ENCODE measurements at places on chromosomes 6 and 20.

DNA sequence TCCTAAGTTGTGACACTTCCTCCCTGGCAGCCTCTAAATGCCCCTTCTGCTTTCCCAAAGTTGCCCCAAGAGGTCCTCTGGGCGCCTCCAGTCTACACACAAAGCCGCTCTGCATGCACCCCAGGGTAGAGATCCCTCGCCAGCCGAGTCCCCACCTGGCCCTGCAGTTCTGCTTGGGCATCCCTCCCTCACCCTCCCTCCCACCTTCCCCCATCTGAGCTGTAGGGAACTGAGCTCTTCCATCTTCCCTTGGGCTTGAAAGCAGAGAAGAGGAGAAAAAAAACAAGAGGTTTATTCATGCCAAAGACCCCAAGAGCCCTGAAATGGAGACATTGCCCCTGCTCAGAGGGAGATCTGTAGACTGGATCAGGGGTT lies 5.7 kb upstream of the FGD2 start:
- DNase-seq: no peak

GRCh38 chr6:15244620-15245360 lies 1.1 kb upstream of the JARID2 start:
- peak; percentile 72 for DNase-seq

DNA sequence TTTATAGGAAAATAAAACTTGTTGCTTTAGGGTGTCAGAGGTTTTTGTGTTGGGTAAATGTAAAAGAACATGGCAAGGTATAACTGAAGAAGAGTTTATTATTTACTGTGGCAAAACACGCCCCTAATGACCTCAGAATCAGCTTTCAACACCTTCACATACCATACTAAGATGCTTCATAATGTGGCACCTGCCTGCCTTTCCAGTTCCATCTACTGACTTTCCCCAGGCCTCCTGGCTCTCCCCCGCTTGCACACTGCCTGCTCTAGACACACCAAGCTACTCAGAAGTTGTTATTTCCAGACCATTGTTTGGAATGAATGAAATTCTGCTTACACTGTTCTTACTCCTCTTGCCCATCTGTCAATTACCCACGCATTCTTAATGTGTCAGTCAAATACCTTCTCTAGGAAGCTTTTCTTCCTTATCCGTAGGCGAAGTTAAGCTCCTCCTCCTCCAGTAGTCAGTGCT lies 1.8 kb downstream of the TIAM2 start:
- DNase-seq: peak; percentile 40

DNA sequence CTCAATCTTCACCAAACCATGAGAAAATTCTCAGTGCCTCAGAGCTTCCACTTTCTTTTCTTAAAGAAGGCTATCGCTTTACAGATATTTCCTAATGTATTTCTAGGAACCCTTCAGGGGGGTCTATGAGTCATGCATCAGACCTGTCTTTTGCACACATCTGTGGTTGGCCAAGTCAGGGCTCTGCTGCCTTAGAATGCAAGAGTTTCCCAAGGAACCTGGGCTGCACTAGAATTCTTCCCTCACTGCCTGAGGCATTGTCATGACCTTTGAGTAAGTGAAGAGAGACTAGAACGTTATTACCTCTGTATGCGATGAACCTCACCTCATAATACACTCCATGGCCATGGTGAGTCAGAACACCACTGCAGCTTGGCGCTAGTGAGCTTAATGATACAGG lies 365.0 kb upstream of the ID4 start:
- no peak for DNase-seq

DNA sequence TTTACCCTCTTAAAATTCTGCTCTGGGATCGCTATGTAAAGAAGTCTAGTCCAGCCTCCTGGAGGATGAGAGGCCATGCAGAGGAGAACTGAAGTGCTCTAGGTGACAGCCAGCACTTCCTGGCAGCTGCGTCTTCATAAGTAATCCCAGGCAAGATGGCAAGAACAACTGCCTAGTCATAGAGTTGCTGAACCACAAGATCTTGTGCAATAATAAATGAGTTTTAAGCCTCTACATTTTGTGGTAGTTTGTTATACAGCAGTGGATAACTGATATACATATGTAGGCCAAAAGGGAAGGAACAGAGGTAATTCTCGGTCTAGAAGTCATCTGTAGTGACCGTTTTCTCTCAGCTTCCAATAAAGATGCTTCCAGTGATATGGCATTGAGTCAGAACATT lies 103.8 kb upstream of the FLRT3 start:
- DNase-seq: no peak

- no peak for DNase-seq
Measured at GRCh38 chr6:135434095-135434494, 63.4 kb downstream of the AHI1 start.

- no peak for DNase-seq
Measured at GRCh38 chr6:120587381-120587780, 746.9 kb downstream of the TBC1D32 start.

DNA sequence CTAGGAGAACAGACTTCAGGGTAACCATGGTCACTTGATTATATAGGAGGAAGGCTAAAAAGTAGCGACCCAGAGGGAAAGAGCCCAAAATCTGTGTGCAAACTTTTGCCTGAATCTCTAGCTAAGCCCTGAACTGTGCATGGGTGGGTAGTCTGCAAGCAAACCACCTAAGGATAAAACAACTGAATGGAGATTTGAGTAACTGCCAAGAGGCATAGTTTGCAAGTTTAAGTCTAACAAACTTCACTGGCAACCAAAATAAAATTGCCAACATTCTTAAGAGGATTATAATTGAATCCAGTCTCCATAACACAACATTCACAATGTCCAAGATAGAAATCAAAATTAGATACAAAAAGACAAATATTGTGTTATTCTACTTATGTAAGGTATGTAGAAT lies 192.0 kb upstream of the PLN start:
- no peak for DNase-seq

- DNase-seq: no peak
Measured at GRCh38 chr6:20440296-20440695, 38.6 kb downstream of the E2F3 start.

GRCh38 chr20:46171476-46171875 lies 53.4 kb downstream of the CD40 start:
- DNase-seq: no peak

GRCh38 chr20:17786221-17786718 lies 86.5 kb downstream of the BANF2 start:
- DNase-seq: no peak

GRCh38 chr6:152695372-152696045 lies 2.2 kb upstream of the MYCT1 start:
- DNase-seq: no peak

GRCh38 chr6:132548746-132549463 lies 3.6 kb upstream of the TAAR8 start:
- no peak for DNase-seq
